ENCODE measurements at places on chromosomes 7 and 10.

- no peak for DNase-seq
These were observed 157.1 kb downstream of the TSPAN12 start for GRCh38 chr7:120700796-120701195.

- DNase-seq = no peak
These were observed 96.4 kb upstream of the AOAH start for GRCh38 chr7:36820527-36821170.

- DNase-seq = no peak
These were observed 30.2 kb upstream of the ANKRD2 start for GRCh38 chr10:97542169-97543024.

- DNase-seq = no peak
These were observed 185.5 kb upstream of the MYO3A start for GRCh38 chr10:25748509-25748908.

GRCh38 chr10:96013956-96014355 lies 29.4 kb upstream of the CCNJ start:
- DNase-seq = no peak

- no peak for DNase-seq
These were observed 22.7 kb downstream of the CDHR3 start for GRCh38 chr7:105985672-105986215.

DNA sequence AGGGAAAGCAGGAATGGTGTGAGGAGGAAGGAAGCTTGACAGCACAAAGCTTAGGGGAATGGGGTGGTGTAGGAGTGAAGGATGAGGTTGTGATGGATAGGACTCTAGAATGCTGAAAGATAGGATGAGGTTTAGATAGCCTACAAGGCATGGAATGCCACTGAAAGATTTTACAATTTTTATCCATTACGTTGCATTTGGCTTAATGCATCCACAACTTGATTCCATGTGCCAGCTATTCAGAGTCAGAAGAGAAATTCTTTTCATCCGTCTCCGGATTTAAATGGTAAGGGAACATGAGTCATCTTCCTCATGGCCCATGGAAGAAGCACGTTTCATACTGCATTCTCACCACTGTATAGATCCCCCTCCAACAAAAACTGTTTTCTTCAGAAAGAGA lies 212.4 kb upstream of the BMPER start:
- no peak for DNase-seq

- no peak for DNase-seq
These were observed 33.2 kb downstream of the BLVRA start for GRCh38 chr7:43791665-43792064.

- no peak for DNase-seq
These were observed 159.1 kb downstream of the GFRA1 start for GRCh38 chr10:116113721-116114501.

GRCh38 chr7:134649226-134649775 lies 2.6 kb downstream of the BPGM start:
- DNase-seq = no peak

- no peak for DNase-seq
These were observed 3.3 kb downstream of the ZMIZ1 start for GRCh38 chr10:79072041-79072441.

DNA sequence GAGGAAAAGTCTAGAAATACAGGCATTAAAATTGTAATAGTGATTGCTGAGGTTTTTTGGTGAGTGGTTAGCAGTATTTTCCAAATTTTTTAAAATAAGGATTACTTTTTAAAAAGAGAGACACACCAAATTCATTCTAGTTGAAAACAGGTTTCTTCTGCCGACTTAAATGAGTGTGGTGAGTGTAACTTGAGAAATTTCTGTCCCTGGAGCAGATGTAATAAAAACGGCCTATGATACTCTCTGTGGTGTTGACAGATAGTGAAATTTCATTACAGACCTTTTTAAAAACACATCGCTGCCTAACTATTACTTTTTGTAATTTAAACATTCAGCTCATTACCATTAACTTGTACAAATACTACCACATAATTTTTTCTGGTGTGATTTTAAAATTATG lies 90.1 kb downstream of the CYP51A1 start:
- no peak for DNase-seq

DNA sequence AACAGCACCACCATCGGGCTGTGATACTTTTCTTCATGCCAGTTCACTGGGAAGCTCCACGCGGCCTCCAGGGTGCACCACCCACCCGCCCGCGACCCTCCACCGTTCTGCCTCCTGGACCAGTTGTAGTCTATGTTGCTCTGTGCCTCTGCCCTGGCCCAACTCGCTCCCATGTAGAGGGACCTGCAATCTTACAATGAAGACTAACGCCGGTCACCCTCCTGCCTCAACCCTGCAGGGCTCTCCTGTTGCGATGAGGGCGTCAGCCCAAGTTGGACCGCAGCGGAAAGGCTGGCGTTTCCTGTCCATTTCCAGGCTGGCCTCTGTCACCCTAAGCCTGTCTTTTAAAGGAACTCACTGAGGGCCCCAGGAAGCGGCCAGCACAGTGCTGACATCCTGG lies 34.9 kb downstream of the IL15RA start:
- no peak for DNase-seq

DNA sequence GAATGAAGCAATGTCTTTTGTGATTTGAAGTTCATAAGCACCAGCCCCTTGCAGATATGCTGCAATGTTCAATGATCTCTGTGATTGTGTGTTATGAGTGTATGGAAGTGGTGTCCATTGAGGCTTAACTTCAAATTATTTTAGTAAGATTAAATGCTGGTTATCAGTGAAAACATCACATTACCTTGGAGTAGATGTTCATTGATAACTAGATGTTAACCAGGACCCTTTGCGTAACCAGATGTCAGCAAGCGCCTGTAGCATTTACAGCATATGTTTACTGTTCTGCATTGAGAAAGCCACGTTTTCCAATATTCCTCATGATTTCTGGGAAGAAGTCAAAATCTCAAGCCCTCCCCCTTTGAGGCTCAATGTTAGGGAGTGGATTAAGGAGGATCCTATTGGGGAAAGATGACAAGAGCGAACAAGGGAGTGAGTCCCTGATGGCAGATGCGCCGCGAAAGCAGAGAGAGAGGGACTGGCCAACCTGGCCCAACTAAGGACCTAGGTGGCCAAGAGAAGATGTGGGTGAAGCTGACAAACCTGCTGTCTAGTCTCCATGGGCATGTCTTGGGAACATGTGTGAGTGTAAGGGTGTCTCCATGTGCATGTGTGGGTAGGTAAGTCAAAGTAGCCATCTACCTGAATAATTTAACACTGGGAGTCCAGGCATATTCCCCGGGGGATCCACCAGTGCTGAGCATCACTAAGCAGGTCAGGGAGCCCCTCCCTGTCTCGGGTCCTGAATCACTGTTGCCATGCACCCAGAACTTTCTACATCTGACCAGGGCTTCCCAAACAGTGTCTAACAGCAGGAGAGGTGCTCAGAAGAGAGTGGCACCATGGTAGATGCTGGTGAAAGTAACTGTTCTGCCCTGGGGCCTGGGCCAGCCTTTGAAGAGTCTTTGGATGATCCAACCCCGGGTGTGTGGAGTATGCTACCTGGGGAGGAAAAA lies 141.6 kb upstream of the GDF10 start:
- no peak for DNase-seq

DNA sequence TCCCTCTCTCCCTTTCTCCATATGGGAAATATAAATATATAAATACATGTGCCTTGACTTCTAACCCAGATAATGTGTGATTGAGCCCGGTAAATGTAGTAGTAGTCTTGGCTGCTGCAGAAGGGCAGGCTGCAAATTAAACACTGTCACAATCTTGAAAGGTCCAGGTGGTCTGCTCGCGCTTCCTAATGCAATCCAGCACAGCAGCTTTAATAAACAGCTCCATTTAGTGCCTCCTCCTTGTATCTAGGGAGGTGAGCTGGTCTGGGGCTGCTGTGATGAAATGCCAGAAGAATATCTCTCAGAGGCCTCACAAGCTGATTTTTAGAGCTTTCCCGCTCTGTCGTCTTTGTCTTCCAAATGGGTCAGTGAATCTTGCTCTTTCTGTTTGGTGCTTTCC lies 782 bp downstream of the POU6F2 start:
- DNase-seq = no peak
